ENCODE measurements at places on chromosomes 16 and 17.
A peak's percentile ranks its signal among the peaks of the same experiment; 100 is the strongest.

DNA sequence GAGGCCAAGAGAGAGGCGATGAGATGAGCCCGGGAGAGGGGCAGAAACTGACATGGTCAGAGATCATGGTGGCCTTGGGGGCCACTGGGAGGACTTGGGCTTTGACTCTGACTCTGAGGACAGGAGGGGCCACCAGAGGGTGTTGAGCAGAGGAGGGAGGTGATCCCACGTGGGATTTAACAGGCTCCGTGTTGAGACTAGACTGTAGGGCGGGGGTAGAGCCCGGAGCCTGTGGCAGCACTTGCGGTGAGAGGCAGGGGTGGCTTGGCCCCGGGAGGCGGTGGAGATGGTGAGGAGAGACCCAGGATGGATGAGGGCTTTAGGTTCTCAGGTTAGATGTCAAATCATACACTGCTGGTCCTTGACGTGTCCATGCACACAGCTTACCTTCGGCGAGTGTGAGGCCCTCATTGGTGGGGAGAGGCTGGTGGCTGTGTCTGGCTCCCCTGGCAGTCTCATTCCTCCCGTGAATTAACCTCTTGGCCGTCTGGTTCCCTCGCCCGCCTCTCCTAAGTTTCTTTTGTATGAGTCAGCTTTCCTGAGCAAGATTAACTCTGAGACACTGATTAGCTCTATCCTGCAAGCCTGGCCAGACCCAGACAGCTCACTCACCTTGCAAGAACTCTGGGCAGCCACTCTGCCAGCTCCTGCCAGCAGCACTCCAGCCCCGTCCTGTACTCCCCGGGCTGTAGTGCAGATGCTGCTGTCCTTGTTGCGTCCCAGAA, 39.7 kb downstream of the VPS35L start:
- no peak for DNase-seq

GRCh38 chr16:68993885-68994284, 111.6 kb upstream of the HAS3 start:
- no peak for DNase-seq

- no peak for DNase-seq
Observed at GRCh38 chr16:49632795-49633184, 223.1 kb downstream of the ZNF423 start.

DNA sequence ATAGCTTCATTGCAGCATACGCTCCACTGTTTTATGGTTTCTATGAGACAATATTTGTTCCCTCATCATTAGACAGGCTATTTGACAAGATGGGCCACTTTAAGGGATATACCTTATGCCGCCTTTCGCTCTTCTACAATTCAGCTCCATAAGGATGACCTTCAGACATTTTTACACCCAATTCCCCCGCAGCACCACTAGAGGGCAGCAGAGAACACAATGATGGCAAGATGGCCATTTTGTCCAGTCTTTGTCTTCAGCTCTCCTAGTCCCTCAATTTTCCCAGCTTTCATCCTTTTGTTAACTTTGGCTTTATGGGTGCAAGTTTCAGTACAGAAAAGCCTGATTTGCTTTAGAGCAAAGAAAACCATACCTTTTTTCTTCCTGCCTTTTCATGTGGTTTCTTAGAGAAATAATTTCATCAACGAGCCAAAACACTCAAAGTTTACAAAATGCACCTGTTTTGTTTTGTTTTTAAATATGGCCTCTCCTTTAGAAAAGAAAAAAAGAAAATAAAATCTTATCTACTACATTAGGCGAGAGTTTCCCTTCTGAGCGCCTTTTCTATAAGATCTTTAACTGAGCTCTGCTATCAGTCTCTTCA, 355.3 kb downstream of the TOX3 start:
- peak; percentile 23 for DNase-seq

- DNase-seq: no peak
Observed at GRCh38 chr17:39533891-39534290, 72.6 kb downstream of the CDK12 start.

DNA sequence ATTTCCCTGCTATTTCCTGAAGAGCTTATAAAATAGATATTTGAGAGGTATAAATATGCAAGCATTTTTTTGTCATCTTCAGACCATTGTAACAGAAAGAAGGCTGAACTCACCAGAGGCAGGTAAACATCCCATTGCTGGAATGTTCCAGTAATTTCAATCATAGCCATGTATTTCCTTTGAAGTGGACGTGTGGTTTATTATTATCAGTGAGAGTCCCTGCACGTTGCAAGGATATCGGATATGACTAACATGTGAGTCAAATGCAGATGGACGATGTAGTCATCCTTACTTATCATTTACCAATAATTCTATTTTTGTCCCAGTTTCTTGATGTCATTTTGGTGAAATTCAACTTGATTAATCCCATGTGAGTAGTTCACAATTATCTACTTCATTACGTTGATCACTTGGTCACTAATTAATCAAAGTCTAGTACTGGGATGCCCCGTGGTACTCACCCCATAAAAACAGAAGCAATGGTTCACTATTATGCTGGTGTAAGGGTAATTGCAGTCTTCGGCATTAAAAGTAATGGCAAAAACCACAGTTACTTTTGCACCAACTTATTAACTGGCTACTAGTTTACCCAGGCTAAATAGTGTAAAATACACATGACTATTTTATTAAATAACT, 89.5 kb downstream of the VAT1L start:
- DNase-seq: no peak

GRCh38 chr16:68798398-68798797, 44.9 kb upstream of the TANGO6 start:
- no peak for DNase-seq

DNA sequence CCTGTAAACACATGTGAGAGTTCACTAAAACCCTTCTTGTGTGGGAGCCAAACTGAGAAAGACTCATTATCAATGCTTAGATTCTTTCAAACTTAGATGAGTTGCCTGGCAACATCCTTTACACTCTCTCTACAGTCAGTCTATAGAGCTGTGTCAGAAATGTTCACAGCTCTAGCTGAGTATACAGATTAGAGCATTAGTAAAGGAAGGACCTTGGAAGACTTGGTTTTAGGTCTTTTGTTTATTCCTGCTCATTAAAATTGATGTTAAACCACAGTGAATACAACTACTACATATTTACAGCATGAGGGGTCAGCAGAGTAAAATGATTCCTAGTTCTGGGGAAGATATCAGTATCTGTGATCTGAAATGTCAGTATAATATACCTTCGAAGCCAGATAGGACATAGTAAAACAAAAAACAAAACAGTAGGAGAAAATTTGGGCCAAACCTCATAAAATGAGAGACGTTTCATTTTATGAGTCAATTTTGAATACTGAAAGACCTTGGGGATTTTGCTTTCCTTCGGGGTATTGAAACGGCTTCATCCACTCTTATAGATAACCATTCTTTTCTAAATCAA, 186.0 kb downstream of the TANC2 start:
- no peak for DNase-seq

- DNase-seq: no peak
Observed at GRCh38 chr16:64823481-64824075, 298.3 kb downstream of the CDH11 start.

- DNase-seq: no peak
Observed at GRCh38 chr16:53142823-53143568, 88.2 kb downstream of the CHD9 start.

DNA sequence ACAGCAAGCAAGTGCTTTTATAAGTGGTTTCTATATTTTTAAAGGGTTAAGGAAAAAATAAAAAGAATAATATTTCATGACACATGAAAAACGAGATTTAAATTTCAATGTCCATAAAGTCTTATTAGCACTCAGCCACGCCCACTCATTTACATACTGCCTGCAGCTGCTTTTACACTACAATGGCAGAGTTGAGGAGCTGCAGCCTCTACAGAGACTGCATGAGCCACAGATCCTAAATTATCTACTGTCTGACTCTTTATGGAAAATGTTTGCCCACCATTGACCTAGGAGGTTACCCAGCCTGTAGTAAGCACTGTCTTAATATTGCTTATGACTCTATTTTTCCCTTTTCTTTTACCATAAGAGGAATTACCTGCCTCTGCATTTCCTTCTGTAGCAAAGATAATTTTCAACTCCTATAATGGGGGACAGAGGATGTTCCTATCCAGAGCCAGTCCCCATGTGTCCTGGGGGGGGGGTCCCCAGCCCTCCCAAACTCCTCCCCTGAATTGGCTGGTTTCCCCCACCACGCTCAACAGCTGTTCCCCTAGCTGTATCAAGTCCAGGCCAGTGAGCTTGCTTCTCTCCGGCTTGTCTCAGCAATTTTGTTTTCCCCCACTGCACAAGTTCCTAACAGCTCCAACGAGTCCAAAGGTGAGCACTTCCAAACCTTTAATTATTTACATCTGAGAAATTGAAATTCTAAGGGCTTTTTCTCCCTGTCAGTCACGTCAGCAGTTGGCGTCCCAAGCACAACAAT, 139.4 kb upstream of the ERCC4 start:
- no peak for DNase-seq

DNA sequence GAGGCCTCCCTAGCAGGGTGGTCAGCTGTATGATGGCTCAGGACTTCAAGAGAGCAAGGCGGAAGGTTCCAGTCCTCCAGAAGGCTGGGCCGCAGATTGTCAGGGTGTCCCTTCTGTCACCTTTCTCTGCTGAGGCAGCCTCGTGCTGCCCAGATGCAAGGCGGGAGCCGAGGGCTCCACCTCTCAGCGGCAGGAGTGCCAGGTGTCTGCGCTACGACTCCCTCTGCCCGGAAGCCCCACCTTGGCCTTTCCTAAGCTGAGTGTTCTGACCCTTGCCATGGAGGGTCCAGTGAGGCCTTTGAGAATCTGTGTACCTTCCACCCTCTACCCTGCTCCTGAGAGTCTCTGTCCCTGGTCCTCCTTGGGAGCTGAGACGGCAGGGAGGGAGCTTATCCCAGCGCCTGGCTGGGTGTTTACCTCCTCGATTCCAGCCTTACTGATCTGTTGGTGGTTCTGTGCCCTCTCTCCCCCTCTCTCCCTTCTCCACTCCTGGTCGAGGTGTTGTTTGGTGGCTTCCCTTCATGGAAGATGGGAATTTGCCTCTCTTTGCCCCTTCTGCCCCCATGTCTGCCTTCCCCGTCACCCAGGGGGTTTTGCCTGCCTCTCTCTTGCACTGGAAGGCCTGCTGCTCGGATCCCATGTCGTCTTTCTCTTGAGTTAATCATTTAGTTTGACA, 2.2 kb upstream of the ZNF750 start:
- DNase-seq: no peak

DNA sequence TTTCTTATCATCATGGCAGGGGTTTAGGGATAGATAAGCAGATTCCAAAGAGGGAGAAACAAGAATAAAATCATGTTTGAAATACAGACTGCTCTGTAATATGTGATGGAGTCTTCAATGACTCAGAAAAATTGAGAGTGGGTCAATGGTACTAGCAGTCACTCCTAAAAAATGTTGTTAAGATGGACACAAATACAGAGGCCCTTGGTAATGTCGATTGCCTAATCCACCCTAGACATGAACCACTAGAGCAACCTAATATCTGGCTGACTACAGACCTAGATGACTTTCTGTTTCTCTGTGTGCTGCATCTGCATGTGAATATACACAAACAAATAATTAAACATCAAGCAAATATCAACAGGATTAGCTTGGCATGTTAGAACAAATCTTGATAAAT, 135.8 kb downstream of the CDH8 start:
- no peak for DNase-seq
